ENCODE measurements at places on chromosomes 7 and 10.

DNA sequence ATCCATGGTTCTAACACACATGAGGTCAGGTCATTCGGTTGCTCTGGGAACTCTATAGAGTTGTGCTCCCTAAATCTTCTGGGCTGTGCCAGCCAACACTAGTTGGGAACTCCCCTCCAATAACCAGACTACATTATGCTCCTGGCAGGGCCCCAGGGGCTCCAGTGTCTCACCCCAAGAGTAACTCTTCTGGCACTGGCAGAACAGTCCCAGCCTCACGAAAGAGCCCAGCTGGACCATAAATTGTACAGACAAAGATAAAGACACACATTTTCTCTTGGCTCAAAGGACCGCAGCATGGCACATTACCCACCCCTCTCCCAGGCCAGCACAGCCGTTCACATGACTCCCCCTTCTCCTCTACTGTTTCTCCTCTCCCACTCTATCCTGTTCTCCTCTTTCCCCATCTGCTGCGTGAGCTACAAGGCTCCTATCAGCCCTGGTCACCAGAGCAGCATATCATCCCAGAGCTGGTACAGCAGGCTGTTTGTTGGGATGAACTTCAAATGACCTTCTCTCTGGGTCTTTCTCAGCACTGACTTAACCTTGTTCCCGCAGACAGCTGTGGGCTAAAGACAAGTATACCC lies 230.6 kb downstream of the PLXNA4 start:
- no peak for DNase-seq

GRCh38 chr7:148253629-148254028 lies 336.9 kb upstream of the C7orf33 start:
- no peak for DNase-seq

DNA sequence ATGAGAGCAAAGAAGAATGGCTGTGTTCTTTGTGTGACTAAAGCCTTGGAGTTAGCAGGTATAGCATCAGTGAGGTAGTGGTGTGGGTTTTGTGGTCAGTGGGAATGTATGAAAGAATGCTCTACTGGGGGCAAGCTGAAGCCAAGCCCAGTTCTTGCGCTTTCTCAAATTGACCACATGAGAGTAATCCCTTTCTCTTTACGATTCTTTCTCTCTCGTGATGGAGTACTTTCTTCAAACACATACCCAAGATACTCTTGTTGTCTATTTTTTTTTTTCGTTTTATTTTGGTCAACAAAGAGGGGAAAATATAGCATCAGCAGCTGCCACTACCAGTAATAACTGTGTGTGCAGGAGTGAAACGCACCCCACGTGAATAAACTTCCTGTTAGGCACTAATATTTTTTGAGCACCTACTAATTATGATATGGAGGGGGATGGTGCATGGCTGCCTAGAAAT lies 8.4 kb upstream of the PANK1 start:
- DNase-seq = no peak

GRCh38 chr7:48031111-48031510 lies 2.2 kb upstream of the SUN3 start:
- DNase-seq = no peak

- no peak for DNase-seq
Measured at GRCh38 chr7:123719197-123719721, 29.5 kb downstream of the WASL start.

- DNase-seq = no peak
Measured at GRCh38 chr10:92547676-92548075, 26.2 kb downstream of the IDE start.

GRCh38 chr10:81724431-81724830 lies 150.6 kb upstream of the NRG3 start:
- DNase-seq = no peak

DNA sequence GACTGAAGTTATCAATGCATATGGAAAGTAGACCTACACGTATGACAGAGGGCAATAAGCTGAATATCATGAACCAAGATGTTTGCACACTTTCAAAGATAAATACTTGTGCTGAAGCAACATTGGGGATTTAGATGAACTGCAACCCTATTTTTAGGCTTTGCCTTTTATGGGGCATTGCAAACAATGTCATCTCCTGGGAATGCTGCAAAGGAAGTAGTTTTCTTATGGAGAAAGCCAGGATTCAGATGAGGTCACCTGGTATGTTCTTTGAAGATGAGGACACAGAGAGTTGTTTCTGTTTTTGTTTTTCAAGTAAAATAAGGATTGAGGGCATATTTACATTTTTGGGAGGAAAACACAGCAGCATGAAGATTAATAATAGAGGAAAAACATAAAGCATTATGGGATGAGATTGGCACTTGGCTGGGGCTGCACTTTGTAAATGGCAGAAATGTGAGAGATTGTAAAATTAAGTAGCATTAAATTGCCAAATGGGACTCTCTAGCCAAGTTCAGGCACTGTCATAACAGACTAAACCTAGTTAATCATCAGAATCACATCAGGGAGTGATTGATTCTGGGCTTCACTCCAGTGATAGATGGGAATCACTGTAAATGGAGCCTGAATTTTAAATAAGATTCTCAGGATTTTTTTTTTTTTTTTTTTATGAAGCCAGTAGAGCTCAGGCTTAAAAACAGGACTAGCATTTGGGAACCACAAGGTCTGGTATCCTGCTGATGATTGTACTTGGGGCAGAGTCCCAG lies 63.1 kb downstream of the MALRD1 start:
- no peak for DNase-seq

DNA sequence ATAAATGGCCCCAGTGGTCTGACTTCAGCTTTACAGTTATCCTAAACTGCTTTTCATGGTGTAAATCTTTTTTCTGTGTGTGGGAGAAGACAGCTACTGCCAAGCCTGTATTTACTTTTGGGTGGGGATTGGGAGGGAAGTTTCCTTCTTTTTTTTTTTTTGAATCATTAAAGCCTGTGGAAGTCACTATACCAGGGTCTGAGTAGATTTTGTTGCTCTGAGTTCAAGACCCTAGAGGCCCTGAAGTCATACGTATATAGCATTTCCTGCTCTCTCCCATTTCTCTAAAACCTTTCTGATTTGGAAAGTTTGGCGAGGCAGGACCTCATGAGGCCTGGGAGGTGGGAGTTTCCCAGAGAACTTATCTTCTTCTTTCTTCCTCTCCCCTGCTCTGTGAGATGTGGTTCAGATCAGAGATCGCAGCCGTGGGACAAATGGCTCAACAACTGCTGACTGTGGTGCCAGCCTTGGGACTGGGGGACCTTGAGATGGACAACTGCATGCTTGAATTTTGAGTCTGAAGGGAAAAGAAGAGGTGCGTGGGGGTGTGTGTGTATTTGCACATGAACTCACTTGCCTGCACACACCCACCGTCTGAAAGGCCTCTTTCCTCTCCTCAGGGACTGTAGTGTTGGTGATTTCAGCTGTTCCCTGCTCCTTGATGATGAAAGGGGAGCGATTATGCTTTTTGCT lies 18.1 kb downstream of the LRMDA start:
- no peak for DNase-seq

DNA sequence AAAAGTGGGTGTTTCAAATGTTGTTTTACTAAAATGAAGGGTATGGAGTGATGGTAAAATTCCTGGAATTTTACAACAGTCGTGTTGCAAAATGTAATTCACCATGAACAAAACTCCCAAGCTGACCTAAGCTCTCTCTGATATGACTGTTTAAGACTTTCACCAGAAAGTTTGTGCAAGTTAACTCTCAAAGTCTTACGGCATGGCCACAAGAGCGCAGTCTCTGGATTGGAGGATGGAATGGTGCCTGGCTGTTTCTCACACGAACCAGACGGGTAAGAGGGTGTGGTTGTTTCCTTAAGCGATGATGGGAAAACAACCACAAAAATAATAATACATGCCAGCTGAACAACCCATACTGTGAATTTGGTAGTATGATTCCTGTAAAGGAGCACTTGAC lies 662.5 kb downstream of the KCNMA1 start:
- no peak for DNase-seq

- DNase-seq = no peak
Measured at GRCh38 chr10:46239993-46240683, 46.7 kb upstream of the ANTXRL start.

DNA sequence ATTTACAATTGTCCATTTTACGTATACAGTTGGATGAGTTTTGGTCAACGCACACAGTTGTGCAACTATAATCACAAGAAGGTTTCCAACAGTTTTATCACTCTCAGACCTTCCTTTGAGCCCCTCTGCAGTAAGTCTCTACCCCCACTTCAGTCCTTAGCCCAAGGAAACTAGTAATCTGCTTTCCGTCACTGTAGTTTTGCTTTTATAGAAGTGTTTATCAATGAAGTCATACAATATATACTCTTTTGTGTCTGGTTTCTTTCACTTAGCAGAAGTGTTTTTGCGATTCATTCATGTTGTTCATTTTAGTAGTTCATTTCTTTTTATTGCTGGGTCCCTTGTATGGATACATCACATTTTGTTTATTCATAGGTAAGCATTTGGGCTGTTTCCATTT lies 92.9 kb upstream of the PIP4K2A start:
- DNase-seq = no peak

GRCh38 chr7:114936471-114936870 lies 14.6 kb downstream of the MDFIC start:
- DNase-seq = no peak

GRCh38 chr10:126092366-126093215 lies 196.2 kb downstream of the FANK1 start:
- no peak for DNase-seq

GRCh38 chr10:74842301-74842954 lies 16.0 kb downstream of the KAT6B start:
- no peak for DNase-seq

- no peak for DNase-seq
Measured at GRCh38 chr10:90306187-90306586, 551.7 kb downstream of the HTR7 start.

- no peak for DNase-seq
Measured at GRCh38 chr7:103773726-103774125, 215.7 kb downstream of the RELN start.

GRCh38 chr7:25967278-25968204 lies 184.5 kb upstream of the NFE2L3 start:
- no peak for DNase-seq

DNA sequence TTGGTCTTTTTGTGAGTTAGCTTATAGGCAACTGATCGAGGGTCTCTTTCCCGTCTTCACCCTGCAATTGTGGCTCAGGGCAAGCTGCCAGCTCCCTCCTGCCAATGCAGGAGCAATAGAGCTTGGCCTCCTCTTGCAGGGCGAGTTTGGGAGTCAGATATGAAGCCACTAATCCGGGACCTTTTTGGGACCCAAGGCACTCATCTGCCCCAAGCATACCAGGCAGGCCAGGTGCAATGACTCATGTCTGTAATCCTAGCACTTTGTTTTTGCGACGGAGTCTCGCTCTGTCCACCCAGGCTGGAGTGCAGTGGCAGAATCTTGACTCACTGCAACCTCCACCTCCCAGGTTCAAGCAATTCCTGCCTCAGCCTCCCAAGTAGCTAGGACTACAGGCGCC lies 21.1 kb downstream of the LIMK1 start:
- no peak for DNase-seq

GRCh38 chr7:69060516-69060915 lies 537.8 kb upstream of the AUTS2 start:
- no peak for DNase-seq

DNA sequence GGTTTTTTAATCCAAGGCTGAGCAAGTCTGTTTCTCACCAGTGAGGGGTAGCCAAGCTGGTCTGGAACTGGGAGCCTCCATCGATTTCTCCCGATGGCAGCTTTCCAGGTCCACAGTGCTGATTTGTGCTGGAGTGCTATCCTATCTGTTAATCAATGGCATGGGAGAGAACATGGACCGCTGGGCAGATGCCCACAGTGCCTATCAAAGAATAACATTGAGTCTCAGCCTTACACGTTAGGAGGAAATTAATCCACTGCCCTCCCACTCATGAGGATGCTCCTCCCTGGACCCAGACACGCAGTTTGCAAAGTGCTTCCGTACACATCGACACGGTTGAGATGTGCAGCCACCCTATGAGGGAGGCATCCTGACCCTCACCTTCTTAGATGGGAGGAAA lies 36.0 kb upstream of the CUX1 start:
- no peak for DNase-seq

DNA sequence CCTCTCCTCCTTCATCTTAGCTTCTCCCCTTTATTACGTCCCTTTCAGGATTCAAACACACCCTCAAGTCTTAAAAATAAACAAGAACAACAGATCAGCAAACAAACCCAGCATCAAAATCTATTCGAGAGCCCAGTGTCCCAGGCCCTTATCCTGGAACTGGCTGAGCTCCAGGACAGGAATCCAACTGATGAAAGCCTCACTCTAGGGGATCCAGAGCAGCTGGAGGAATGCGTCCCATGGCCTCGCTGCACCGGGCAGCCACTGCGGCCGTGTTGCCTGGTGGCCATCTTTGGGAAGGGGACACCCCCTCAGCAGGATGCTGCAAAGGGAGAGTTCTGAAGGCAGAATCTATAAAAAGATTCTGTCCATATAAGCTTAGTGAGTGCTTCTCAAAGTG lies 156.5 kb upstream of the BMPER start:
- no peak for DNase-seq

GRCh38 chr10:47287365-47287802 lies 12.6 kb upstream of the GDF10 start:
- no peak for DNase-seq

DNA sequence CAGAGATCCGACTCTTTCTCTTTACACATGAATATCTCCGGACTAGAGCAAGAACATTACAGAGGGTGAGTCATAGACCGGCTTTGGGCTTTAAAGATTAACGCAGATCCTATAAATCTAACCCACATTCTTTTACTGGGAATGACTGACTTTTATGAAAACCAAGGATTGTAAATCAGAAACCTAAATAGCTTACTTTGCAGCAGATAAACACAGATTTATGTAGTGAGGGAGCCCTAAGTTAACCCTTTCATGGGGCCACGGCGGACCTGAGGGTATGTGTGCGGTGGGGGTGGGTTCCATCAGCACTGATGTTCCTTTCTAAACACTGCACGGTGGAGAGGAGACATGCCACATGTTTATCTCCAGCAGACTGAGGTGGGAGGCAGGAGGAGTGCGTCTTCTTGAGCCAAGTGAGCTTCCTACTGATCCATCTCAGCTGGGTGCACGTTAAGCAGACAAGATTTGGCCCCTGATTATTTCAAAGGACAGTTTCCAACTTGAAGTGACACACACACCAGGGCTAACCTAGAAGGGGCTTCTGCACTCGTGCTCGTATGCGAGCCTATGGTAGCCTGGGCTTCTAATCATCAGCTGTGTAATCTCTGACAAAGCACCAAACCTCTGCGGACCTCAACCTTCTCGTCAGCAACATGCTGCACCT lies 127.6 kb downstream of the WDR11 start:
- DNase-seq = no peak

- DNase-seq = no peak
Measured at GRCh38 chr10:99337311-99337811, 8.2 kb downstream of the CNNM1 start.
